Amygdala (tissue), 56 donors: ENCODE measurements at places on chromosomes 5 and 9.

GRCh38 chr9:79572608-79573411 is 1.0 kb downstream of the TLE4 start:
- no peak for DNase-seq

DNA sequence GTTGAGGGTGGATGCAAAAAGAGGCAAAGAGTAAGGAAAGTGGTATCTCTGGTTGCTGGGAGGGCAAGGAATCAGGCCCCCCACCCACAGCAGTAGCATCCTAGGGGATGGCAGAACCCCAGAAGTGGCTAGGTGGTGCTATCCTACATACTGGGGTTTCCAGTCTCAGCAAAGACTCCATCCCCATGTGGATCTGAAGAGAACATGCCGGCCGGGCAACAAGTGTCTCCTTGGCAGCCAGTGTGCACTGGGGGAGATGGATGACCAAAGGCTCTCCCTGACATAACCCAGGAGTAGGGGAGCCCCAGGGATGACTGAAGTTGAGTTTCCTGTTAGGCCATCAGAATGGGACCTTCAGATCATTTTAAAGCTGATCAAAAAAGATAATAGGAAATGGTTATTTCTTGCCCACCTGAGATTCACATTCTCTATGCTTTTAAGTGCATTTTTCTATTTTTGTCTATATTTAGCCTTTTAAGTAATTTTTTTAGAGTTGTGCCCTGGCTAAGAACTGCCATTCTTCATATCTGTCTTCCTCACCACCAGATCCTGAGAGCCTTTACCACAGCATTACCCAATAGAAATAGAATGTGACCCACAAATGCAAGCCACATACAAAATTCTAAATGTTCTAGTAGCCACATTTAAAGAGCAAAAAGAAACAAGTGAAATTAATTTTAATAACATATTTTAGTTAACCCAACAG is 78.7 kb upstream of the SMIM23 start:
- DNase-seq = no peak

DNA sequence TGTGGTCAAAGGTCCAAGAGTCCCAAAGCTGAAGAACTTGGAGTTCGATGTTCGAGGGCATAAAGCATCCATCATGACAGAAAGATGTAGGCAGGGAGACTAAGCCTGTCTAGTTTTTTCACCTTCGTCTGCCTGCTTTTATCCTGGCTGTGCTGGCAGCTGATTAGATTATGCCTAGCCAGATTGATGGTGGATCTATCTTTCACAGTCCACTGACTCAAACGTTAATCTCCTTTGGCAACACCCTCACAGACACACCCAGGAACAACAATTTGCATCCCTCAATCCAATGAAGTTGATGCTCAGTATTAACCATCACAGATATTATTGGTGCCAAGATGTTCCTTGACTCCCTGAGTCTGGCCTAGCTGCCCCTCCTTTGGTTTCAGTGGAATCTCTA is 530.8 kb upstream of the CLINT1 start:
- DNase-seq = no peak

- DNase-seq = no peak
Measured at GRCh38 chr9:117046666-117047327, 359.7 kb downstream of the TRIM32 start.

DNA sequence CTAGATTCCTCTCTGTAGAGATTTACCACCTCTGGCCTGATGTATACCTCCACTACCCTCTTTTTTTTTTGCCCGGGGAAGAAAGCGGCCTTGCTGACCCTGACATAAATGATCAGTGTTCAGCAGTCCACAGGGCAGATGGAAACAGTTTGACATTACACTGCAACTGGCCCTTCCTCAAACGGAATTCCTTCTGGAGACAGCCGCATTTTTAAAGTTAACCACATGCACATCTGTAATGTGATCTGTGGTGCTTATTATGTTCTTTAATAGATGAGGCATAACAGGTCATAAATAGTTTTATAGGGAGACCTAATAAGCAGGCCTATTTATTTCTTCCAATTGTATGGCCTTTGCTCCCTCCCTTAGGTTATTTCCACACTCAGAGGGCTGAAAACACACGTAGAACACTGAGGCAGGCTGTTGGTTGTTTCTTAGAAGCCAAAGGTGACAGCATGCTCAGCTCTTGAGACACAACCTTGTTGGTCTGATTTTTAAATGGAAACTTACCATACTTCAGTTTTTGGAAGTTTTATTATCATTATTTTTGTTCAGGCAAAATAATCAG is 84.0 kb upstream of the APC start:
- no peak for DNase-seq

DNA sequence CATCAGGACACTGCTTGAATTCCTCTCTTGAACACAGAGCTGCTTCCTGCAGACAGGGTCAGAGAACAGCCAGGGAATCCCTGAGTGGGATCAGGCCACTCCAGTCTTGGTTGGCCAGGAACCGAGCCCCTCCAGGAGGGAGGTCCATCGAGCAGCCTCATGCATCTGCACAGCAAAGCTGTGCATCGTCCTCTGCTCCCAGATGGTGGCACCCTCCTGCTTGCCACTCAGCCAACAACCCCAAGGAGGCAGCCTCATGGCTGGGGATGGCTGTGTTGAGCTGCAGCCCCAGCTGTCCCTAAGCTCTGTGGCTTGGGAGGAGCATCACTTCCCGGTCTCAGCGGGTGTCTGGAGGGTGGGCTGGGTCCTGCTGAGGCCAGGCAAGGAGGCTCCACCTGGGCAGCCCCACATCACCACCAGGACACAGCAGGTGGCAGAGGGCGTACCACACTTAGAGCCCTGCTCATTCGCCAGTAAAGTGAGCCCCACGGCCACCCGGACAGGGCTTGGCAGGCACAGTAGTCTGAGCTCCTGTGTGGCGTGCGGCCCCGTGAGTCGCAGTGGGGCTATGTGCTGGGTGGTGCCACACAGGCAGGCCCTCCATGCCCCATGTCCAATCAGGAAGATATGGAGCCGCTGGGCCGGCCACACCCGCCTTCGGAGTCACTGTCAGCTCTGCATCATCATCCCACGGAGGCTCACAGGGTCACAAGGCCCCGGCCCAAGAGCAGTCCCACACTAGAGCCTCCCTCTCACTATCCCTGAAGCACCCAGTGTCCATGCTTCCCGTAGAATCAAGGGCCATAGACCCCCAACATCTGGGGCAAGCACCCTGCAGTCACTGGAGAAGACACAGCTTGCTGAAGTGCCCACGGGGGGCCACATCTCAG is 11.9 kb downstream of the LPCAT1 start:
- DNase-seq = no peak

GRCh38 chr5:76319673-76320072 is 83.4 kb upstream of the IQGAP2 start:
- no peak for DNase-seq

- DNase-seq = no peak
Measured at GRCh38 chr9:25716220-25716872, 38.1 kb upstream of the TUSC1 start.

- DNase-seq = no peak
Measured at GRCh38 chr9:135973277-135974219, 12.4 kb upstream of the UBAC1 start.

DNA sequence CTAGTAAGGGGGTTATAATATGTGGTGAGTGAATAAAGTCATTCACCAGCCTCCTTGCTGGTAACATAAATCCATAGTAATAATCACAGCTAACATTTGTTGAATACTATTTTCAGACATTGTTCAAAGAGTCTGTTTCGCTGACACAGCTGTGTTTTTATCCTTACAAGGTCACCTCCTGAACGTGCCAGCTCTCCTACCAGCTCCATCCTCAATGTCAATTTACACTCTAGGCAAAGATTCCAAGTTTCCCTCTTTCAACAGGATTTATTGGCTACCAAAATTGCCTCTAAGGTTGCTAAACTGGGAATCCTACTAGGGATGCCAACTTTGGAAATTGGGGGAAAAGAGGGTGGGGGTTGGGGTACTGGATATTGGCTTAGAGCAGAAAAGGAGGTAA is 30.7 kb upstream of the SMC5 start:
- no peak for DNase-seq

DNA sequence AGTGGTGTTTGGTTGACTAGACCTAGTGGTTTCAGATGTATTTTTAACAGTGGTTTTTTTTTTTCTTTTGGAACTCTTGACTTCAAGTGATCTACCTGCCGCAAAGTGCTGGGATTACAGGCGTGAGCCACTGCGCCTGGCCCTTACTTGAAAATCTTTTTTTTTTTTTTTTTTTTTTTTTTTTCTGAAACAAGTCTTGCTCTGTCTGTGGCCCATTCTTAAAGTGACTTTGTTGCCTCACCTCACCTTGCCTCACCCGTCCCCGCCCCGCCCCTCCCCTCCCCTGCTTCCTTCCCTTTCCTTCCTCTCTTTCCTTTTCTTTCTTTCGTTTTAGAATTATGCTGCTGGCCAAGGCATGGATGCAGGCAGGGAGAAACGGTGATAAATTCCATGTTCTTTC is 26.0 kb downstream of the GPBP1 start:
- DNase-seq = no peak

- DNase-seq = no peak
Measured at GRCh38 chr5:103375350-103375749, 116.8 kb downstream of the MACIR start.

DNA sequence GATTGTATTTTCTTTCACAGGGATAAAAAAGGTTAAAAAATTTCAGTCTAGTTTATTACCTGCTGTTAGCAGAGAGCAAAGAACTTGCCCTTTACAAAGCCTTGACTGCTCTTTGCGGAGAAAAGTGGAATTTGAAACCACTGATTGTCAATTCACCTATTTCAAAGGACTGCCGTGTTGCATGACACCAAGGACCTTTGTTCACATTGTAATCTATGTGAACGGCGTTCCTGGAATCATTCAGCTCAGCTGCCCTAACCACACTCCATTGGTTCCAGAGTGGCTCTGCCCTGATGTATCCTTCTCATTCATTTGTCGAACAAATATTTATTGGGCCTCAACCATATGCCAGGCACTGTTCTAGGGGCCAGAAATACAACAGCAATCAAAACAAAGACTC is 377.5 kb upstream of the RFX3 start:
- no peak for DNase-seq
